Fibroblast of skin of back (primary cell): ENCODE measurements at places on chromosomes 6 and 20.

GRCh38 chr6:140718021-140718420 is 1343.6 kb upstream of the CITED2 start:
- DNase-seq = no peak

- DNase-seq = no peak
These were observed at the start of gene SLC35D3 for GRCh38 chr6:136921936-136922684. Gene SLC35D3 (plus strand): TSS chr6:136922301. CDS start chr6:136922429, 128 bp downstream.

- no peak for DNase-seq
These were observed 4.2 kb downstream of the PHIP start for GRCh38 chr6:79073888-79074287.

GRCh38 chr6:121310495-121310894 is 23.8 kb downstream of the TBC1D32 start:
- DNase-seq = no peak

GRCh38 chr6:167676666-167677421 is 149.9 kb upstream of the AFDN start:
- no peak for DNase-seq

DNA sequence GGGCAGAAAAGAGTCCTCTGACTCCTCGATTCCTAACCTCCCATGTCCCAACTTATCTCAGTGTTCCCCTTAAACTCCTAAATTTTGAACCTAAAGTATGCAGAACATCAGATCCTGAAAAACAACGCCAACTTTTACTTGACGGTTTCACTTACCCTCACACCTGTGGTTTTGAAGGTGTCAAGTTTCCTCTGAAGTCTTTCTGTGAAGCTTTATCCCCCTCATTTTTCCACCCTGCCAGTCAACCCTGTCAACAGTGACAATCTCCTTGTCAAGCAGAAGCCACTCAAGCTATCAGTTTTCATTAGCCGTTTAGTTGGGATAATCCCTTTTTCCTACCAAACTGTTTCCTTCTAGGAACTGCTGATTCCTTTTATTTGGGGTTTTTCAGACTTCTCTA is 245.4 kb upstream of the PREP start:
- DNase-seq = no peak

GRCh38 chr6:137115658-137116057 is 57.8 kb downstream of the IL22RA2 start:
- no peak for DNase-seq

DNA sequence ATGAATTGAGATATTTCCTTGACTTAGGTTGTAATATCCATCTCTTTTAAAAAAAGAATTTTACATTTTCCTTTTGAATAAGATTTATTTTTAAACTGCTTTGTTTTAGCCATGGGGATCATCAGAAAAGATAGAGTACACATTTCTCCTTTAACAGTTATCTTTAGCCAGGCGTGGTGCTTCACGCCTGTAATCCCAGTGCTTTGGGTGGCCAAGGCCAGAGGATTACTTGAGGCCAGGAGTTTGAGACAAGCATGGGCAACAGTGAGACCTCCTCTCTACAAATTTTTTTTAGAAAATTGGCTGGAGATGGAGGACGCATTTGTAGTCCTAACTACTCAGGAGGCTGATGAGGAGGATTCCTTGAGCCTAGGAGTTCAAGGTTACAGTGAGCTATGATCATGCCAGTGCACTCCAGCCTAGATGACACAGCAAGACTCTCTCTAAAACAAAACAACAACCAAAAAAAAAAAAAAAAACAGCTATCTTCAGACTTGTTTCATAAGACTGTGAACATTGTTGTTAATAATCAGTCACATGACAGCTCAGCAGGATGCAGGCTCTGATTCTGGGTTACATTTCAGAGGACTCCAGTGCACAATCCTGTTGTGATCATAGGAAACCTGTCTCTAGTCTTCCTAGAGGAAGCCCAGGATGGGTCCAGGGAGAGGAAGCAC is 2.0 kb upstream of the SLC17A3 start:
- no peak for DNase-seq

DNA sequence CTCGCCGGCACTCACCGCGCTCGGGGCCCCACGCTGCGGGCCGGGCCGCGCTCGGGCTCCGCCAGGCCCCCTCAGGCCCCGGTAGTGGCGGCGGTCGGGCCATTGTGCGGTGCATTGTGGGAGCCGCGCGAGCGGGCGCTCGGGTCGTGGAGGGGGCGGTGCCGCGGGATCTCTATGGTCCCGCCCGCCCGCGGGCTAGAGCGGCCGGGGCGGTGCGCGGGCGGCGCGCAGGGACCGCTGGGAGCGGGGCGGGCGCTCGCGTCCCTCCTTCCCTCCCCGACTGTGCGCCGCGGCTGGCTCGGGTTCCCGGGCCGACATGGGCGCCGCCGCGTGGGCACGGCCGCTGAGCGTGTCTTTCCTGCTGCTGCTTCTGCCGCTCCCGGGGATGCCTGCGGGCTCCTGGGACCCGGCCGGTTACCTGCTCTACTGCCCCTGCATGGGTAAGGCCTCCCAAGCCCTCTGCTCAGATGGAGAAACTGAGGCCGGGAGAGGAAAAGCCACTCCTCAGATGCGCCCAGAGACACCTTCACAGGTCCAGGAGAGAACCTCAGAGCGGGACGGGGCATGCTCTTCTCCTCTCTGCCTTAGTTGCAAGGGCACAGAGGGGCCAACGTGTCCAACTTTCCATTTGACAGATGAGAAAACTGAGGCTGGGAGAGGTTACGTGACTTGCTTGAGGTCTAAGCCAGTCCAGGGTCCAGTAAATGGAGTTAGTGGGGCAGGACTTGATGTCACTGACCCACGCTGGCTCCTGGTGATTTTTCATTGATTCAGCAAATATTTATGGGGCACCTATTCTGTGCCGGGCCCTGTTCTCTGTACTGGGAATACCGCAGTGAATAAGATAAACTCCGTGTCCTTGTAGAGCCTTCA is at the start of the genes PLAGL2 and POFUT1:
TSS of gene PLAGL2 (minus strand) at position 118 of the 873 bp plus-strand sequence. CDS start 5,565 bp downstream, outside the sequence.
TSS of gene POFUT1 (plus strand) at position 255 of the 873 bp plus-strand sequence. CDS start at position 317, 62 bp downstream.
- peak; percentile 89 for DNase-seq

DNA sequence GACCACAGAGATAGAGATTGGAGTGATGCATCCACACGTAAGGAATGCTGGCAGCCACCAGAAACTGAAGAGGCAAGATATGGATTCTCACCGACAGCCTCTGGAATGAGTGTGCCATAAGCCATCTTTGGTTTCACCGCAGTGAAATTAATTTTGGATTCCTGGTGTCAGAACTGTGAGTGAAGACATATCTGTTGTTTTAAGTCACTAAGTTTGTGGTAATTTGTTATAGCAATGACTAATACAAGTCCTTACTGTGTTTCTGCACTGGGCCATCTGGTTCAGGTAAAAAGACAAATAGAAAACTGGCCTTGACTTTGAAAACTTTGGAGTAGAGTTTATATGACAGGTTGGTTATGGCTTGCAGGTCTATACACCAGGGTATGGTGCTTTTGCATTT is 261.9 kb downstream of the PHF3 start:
- DNase-seq = peak; percentile 62

GRCh38 chr20:60543598-60543997 is 585.4 kb downstream of the CDH26 start:
- DNase-seq = no peak

DNA sequence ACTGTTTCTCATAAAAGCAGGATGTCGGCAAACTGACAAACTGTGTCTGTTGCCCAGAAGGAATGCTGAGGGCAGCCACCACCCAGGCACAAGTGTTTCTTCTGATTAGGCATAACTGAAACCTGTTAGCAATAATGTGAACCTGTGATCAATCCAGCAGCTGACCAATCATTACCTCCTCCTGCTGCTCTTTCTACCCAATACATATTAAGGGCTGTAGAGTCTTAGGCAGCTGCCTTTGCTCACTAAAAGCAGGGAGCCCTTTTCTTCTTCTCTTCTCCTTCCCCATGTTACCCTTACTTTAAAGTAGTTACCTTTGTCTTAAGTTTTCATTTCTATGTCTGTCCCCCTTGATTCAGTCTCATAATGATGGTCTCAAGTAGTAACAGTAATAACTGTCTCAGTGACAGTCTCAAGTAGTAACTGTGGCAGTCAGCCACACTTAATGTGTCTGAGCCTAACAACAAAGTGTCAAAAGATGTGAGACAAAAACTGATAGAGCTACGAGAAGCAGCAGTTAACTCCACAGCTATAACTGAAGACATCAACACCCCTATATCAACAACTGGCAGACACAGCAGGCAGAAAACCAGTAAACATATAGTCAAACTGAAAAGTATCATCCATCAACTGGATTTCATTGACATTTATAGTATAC is 37.0 kb downstream of the RANBP9 start:
- DNase-seq = no peak

GRCh38 chr6:44297063-44298038 is 15.8 kb downstream of the AARS2 start:
- DNase-seq = peak; percentile 27

DNA sequence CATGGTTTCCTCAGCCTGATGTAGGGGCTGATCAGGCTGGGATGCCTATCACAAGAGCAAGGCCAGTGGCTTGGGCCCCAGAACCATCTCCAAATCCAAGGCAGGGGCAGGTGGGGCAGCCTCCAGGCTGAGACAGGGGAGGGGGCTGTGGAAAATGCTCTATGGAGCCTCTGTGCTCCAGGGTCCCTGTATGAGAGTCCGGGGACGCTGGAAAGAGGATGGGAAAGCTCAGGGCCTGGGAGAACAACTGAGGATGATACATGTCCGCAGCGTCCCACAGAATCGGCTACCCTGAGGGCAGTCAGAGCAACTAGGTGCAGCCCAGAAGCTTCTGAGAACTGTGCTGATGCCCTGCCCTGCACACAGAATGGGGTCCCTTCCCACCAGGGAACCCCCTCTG is 43.4 kb downstream of the CPXM1 start:
- no peak for DNase-seq

- DNase-seq = peak; percentile 19
These were observed 145.1 kb downstream of the CLIC5 start for GRCh38 chr6:45870531-45870930.

DNA sequence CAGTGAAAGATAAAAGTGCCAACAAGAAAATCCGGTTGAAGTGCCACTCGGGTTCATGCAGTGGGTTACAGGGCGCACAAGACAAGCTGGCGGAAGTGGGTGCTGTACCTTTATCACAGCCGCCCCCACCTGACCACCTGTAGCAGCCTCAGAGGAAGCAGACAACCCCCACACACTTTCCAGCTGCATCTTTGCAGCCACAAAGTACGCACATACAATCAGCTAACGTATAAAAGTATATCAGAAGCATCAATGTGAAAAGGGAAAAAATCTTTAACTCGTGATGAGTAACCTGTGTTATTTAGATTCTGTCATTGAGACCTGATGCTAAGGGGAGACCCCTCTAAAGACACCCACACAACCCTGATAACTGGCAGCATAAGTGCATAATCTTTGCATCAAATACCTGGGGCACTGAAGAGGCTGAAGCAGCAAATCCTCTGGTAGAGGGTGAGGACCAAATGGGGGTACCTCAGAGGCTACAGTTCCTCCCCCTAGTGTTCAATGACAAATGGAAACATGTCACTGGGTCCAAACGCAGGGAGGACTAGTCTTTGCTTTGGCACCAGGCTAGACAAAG is 22.1 kb downstream of the BACH2 start:
- DNase-seq = no peak

DNA sequence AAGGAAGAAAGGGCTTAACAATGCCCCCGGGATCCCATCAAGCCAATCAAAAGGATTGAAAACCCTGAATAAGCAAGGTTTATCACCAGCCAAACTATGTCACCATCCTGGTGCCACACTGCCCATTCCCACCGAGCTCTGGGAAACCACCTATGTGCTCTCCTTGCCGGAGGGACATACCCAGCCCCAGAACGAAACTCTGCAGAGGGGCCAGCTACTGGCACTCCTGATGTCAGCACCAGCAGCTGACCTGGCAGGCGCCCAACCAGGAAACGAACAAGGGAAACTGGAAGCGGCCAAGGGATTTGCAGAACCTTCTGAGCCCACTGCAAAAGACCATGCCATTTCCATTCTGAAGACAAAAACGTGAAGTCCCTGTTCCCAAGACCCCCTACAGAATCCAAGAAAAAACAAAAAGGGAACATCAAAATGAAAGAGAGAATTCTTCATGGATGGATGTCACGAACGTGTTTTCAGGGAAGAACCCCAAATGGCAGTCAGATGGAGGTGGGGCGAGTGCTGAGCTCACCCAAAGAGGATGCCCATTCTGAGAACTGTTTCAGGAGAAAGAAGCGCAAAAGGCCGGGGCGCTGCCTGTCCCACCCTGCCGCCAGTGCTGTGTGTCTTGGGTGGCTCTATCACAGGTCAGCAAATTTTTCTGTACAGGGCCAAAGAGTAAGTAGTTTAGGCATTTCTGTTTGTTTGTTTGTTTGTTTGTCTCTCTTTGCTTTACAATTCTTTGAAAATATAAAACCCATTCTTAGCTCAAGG is 305.2 kb downstream of the ESR1 start:
- DNase-seq = no peak

GRCh38 chr20:31705598-31706597 is 16.8 kb downstream of the BCL2L1 start:
- DNase-seq = no peak

- no peak for DNase-seq
These were observed 237.6 kb downstream of the QKI start for GRCh38 chr6:163651915-163652668.

- no peak for DNase-seq
These were observed 15.4 kb upstream of the MAPK13 start for GRCh38 chr6:36114798-36115408.

DNA sequence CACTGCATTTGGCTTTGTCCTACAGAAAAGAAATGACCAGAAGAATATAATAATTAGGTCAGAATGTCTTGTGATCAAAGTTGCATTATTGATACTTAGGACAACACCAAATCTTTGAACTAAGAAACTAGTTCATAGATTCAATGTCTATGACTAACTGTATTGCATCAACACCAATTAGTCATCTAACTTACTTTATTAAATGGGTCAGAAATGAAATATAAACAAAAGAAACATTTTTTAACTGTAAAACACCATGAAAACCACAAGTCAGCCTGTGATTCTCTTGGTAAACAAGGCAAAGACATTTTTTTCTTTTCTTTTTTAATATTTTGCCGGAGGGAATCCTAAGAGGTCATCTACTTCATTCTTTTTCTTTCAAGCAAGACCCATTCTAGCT is 114.1 kb upstream of the HDDC2 start:
- DNase-seq = peak; percentile 75

- DNase-seq = no peak
These were observed 158.1 kb upstream of the PROKR2 start for GRCh38 chr20:5474646-5475550.

- DNase-seq = no peak
These were observed 52.2 kb upstream of the PRL start for GRCh38 chr6:22349051-22349450.

- no peak for DNase-seq
These were observed 24.5 kb downstream of the DHX35 start for GRCh38 chr20:38986663-38987062.

GRCh38 chr6:138500045-138500665 is 861 bp upstream of the NHSL1 start:
- DNase-seq = no peak

DNA sequence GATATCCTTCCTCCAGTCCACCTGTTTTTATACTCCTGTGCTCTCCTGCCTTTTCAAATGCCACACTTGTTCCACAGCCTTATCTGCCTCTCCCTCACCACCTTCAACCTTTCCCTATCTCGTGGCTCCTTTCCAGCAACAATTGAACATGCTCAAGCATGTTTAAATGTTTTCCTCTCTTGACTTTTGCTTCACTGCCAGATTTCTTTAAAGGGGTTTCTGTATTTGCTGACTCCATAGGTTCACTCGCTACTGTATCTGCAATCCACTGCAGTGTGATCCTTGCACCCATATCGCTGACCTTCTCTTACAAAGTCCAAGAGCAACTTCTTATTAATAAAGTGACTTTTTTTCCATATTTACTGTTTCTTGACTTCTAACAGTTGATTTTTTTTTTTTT is 11.2 kb upstream of the GMNN start:
- DNase-seq = no peak
